Fibroblast of pulmonary artery (primary cell): ENCODE measurements at places on chromosomes 1 and 21.

GRCh38 chr21:35895598-35895997, 164.7 kb downstream of the SETD4 start:
- no peak for DNase-seq

DNA sequence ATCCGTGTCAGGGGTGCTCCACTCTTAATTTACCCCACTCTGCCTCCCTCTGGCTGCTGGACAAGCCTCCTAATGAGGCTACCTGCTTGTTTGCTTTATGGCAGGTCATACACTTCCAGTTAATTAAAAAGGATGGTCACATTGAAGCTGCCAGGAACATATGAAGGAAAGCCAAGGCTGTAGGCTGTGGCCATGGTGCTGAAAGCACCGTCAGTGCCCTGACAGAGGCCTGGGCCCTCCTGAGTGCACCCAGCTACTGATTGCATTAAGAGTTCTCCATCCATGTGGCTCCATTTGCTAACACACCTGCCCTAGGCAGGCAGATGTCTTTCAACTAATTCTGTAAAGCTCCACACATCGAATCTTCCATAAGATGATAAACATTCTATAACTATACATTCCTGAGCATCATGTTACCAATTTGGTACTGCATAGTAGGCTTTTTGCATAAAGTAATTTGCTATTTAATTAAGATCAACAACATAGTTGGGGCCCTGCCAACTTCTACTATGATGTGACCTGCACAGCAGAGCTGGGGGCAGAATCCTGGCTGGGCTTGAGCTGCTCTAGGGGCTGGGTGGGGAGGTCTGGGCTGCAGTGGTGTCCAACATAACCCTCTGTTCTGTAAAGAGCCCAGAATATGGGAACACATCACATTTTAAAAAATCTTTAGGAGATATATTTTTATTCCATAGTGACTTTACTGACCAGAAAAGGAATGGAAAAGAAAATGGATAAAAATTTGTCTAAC, 224.8 kb downstream of the SIPA1L2 start:
- DNase-seq = no peak

DNA sequence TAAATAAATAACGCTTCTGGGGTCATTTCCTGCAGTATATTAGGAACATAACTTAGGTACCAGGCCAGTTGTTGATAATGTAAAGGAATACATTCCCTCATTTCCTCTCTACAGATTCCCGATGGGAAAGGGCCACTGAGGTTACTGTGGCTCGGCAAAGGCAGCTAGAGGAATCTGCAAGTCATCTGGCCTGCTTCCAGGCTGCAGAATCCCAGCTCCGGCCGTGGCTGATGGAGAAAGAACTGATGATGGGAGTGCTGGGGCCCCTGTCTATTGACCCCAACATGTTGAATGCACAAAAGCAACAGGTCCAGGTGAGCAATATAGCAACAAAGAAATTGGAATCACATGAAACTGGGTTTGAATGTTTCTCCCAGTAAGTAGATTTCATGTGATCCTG, 109.6 kb upstream of the BMP8A start:
- peak; percentile 52 for DNase-seq

DNA sequence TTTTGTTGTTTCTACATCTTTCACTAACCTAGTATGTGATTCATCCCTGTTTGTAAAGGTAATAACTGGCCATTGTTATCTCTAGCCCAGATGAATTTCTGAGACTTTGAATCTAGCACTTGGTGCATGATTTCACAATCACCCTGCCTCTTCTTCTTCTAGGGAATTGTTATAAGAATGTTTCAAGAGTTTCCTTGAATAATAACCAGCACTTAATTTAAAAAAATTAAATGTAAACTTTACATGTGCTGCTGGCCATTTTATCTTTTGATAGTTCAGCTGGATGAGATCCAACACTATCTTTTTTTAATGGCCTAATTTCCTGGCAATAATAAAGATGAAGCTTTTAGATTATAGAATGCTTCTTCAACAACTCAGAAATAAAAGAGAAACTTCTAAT, 31.8 kb downstream of the UBE2U start:
- DNase-seq = peak; percentile 35

GRCh38 chr21:45297869-45298268, 10.2 kb upstream of the POFUT2 start:
- DNase-seq = no peak

- peak; percentile 79 for DNase-seq
These were observed 58.4 kb upstream of the CXADR start for GRCh38 chr21:17454315-17455027.

DNA sequence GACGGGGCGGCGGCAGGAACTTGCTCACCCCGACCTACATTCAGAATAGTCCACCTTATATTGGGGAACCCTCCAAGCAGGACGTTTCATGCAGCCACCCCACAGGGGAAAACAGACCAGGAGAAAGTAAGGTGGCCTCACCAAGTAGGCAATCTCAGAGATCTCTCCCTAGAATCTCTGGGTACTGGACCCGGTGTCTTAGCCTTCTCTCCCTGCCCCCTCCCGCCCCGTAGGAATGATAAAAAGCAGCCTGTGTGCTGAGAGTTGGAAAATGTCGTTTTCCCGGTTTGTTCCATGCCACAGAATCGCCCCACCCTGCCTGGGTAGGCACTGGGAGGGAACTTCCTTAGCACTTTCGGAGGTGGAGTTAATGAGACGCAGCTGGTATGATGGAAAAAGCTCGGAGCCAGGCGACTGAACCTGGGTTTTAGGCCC, 789 bp upstream of the PTPN14 start:
- DNase-seq = peak; percentile 74

DNA sequence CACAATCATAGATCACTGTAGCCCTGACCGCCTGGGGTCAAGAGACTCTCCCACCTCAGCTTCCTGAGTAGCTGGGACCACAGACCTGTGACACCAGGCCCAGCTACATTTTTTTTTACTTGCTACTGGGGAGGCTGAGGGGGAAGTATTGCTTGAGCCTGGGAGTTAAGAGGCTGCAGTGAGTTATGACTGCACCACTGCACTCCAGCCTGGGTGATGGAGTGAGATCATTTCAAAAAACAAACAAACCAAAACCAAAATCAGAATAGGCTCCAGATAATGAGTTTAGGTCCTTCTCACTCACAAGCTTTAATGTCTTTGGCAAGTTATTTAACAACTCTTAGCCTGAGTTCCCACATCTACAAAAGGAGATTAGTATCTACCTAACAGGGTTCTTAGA, 22.8 kb downstream of the WDR26 start:
- DNase-seq = no peak

DNA sequence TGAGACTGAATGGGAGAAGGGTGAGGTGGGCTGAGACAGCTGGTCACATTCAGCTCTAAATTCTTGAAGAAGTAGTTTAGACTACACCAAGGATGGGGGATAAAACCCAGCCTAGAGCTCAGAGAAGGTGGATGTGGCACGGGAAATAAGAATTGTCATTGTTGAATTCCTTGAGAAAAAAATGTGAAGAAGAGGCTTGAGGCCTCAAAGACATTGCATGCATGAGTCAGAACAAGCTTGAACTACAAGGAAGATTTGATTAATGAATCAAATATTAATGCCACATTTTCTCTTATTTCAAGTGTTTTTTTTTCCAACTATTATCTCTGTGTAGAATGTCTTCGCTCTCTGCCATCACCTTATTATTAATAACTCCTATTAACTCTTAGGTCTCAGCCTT, 58.9 kb downstream of the MAP3K7CL start:
- no peak for DNase-seq

- DNase-seq = no peak
These were observed 11.6 kb upstream of the AKR7A3 start for GRCh38 chr1:19300211-19300610.

DNA sequence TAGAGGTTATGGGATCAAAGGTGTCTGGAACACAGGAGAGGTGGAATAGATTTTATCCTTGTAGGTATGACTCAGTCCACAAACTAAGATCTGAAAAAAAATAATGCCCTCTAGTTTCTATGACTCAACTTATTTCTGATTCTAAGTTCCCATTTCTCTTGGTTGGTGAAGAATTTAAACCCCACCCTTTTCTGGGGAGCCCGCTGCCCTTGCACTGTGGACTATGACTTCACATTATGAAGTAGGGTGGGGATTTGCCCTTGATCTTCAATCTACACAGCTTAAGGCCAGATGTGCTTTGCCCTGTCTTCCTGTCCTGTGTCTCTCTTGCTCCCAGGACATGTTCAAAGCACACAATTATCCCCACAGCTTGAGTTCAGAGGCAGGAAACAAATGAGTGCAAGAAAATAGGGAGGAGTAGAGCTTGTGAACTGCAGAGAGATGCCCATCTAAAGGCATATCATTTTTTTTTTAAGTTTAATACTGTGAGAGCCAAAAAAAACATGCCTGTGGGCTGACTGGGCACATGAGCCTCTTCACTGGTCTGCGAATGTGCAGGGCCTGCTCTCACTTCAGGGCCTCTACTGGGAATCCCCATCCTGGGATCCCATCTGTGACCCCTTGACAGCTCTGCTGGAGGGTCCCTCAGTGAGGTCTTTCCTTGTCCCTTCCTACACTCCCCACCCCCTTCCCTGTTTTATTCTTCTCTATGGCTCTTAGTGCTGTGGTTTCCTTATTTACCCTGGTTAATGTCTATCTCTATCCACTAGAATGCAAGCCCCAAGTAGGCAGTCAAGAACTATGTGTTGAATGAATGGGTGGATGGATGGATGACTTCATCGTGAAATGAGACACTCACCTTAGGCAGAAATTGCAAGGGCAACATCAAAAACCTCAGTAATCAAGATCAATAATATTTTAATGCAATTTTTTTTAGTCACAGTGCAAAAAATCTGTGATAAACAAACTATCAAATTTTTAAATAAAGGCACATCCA, 61.5 kb downstream of the CD58 start:
- peak; percentile 85 for DNase-seq

DNA sequence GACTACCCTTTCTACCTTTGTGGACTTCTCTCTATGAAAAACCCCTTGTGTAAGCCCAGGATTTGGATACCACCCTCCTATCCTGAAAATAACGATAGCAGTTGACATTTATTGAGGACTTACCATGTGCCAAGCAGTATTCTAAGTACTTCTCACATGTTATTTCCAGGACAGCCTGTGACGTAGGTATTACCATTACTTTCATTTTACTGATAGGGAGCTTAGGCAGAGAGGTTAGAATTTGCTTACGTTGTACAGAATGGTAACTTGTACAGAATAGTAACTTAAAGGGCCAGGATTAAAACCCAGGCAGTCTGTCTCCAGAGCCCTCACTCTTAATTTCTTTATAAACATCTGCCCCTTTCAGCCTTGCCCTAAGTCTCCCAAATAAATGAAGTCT, 138.3 kb downstream of the NTMT2 start:
- DNase-seq = no peak

GRCh38 chr1:111406321-111406768, 21.2 kb downstream of the OVGP1 start:
- DNase-seq = peak; percentile 83

DNA sequence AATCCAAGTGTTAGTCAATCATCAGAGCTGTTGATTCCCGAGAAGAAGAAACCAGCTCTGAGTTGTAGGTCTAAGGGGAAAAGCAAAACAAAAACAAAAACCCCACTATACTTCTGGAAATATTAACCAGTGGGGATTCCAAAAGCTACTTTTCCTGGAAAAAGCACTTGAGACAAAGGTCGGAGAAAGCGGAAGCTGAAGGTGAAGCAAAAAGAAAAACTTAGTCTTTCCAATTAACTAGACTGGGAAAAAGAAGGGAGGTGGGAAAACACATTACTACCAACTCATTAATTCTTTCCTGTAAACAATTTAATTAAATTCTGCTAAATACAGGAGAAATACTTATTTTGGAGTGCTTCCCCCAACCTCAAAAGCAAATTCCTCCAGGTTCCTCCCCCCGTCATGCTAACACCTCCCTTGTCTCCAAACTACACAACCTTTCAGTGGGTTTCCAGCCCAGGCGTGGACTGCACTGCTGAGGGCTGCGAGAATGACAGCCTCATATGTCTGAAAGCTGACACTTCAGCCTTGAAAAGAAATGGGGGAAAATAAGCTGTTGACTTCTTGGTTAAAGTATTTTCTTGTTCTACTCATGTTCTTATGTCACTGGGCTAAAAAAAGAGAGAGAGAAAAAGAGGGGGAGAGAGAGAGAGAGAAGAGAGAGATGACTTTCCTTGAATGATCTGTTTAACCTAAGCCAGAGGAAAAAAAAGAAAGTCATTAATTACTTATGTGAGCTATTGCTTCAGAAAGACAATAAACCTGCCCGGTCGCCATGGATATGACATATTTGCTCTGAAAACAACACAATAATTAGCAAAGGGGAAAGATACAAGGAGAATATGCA, 5.1 kb downstream of the CASZ1 start:
- DNase-seq = no peak

DNA sequence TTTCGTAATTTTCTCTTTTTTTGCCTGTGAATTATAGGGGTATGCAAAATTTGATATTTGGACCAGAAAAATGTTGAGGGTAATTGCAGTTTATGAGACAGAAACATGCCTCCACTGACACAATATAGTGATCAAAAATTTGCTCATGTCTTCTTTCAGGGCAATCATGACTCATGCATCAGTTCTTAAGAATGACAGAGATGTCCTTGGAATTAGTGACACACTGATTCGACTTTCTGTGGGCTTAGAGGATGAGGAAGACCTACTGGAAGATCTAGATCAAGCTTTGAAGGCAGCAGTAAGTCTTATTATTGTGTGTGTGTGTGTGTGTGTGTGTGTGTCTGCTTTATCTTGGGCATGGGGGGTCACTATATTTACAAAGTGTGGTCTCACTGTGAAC, 27.5 kb downstream of the CTH start:
- DNase-seq = no peak

DNA sequence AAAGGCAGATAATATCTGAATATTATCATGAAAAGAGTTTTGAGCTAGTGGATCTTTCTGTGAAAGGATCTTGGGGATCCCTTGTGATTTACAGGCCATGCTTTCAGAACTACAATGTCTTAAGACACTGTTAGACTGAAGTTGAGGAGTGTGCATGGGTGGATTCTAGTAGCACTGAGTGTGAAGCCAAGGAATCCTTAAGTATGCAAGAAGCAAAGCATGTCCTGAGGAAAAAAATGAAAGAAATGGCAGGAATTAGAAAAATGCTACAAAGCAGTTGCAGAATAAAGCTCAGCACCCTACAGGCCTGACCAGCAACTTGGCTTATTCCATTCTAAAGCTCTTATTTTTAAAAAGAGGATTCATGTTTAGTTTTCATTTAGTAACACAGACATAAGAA, 11.9 kb downstream of the STX6 start:
- peak; percentile 65 for DNase-seq

- DNase-seq = no peak
These were observed 1.7 kb downstream of the AGMAT start for GRCh38 chr1:15583016-15583706.

DNA sequence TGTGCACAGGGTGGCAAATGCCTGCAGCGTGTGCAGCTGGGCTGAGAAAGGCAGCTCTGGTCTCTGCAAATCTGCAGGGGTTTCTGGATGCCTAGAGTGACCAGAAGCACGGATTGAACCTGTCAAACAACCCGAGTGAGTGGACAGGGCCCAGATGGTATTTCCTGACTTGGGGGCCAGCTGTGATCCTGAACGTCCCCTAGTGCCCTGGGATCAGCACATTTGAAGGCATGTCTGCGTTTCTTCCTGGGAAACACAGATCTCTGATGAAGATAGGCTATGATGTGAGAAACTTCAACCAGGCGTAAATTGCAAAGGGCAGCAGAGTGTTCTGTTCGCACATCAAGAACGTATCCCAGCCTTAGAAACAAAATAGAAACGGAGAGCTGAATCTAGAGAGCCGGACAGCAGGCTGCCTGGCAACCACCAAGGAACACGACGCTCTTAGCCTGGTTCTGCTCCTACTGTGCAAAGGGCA, 163.1 kb downstream of the KCNJ6 start:
- no peak for DNase-seq

- DNase-seq = no peak
These were observed 42.7 kb upstream of the SLC19A2 start for GRCh38 chr1:169528215-169529067.
